GM18507 (cell line): ENCODE measurements at places on chromosomes 3 and 15.
A peak's percentile ranks its signal among the peaks of the same experiment; 100 is the strongest.

- DNase-seq, result no peak
Measured at GRCh38 chr15:58559904-58560588, 128.3 kb downstream of the LIPC start.

GRCh38 chr3:132753946-132754345 lies 31.7 kb upstream of the NPHP3 start:
- DNase-seq, result no peak

DNA sequence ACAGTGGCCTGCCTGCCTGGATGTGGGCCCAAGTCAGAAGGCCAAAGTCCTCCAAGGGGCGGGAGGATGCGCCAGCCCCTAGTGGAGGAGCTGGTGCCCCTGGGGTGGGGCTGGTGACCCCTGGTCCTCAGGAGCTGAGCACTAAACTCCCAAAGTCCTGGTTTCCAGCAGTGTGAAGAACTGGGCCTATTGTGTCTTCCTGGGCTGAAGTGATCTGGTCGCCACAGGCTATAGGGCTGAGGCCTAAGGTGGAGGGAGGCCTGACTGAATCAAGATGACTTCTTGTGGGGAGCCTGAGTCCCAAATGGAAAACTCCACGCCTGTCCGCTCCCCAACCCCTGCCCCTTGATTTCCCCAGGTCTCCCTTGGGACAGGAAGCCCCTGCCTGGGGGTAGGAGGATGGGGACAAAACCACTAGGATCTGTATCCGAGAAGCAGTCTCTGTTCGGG lies 753 bp upstream of the FES start:
- DNase-seq, result no peak

DNA sequence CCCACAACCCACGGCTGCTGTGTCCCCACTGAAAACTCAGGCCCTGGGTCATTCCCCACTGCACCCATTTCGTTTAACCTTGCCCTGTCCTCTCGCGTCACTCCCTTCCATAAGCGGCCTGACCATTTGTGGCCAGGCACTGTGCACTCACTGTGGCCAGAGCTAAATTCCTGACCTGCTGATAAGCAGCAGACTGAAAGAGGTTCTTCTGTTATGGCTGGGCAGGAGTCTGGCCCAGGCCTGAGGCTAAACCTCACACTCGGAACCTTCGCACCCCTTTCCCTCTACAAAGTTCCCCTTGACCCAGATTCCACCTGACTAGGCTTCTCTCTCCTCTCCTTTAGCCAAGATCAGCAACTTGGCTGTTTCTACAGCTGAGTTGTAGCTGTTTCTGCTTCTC lies 62.3 kb downstream of the ADAMTS17 start:
- DNase-seq, result no peak

GRCh38 chr3:110026421-110026820 lies 689.1 kb upstream of the DPPA4 start:
- DNase-seq, result no peak

DNA sequence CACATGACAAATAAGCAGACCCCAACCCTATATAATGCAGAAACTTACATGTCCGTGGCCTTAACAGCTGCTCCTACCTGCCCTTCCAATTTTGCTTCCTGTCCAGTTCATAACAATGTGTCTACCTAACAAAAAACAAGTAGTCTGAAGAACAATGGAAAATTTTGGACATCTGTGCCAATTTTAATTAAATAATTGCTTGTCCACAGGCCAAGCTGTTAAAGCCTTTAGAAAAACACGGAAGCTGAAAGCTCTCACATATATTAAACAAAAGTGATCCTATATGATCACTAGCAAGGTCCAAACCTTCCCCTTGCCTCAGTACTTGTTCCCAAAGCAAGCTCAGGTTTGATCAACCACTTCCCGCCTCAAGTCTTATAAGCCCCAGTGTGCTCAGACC lies 37.1 kb downstream of the MAGI1 start:
- no peak for DNase-seq

- DNase-seq, result no peak
Measured at GRCh38 chr15:95086531-95087252, 855.3 kb downstream of the MCTP2 start.

- DNase-seq, result no peak
Measured at GRCh38 chr3:24360957-24361356, 133.7 kb downstream of the THRB start.

- no peak for DNase-seq
Measured at GRCh38 chr15:50523851-50524251, 22.6 kb downstream of the USP50 start.

DNA sequence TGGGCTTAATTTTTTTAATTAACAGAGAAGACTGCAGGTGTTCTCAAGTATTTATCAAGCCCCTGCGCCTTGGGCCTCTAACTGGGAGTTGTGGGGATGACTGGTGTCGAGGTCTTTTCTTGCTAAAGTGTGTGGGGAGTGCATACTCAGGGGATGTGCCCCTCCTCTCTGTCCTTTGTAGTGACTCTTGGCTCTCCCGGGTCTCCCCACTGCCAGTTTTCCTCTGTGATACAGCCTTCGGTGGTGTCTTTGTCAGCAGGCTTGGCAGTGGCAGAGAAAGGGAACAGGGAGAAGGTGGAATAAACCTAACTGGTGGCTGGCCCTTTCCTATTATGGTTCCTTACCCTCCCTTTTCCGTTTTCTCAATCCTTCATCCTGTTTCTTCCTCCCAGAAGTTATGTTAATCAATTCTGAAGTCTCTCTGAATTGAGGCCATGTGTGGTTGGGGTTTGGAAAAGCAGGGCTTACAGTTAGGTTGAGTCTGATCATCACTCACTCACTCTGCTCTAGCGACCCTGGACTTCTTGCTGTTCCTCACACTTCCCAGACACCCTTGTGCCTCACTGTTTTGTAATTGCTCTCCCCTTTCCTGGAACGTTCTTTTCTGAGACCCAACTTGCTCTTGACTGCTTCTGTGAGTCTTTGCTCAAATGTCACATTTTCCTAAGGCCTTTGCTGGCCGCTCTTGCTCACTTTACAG lies 158.1 kb downstream of the PTPRG start:
- no peak for DNase-seq

- DNase-seq, result no peak
Measured at GRCh38 chr3:33648793-33649192, 69.3 kb downstream of the CLASP2 start.

GRCh38 chr3:177379045-177379444 lies 181.8 kb upstream of the TBL1XR1 start:
- DNase-seq, result no peak

- no peak for DNase-seq
Measured at GRCh38 chr3:177981576-177981975, 554.7 kb upstream of the KCNMB2 start.

DNA sequence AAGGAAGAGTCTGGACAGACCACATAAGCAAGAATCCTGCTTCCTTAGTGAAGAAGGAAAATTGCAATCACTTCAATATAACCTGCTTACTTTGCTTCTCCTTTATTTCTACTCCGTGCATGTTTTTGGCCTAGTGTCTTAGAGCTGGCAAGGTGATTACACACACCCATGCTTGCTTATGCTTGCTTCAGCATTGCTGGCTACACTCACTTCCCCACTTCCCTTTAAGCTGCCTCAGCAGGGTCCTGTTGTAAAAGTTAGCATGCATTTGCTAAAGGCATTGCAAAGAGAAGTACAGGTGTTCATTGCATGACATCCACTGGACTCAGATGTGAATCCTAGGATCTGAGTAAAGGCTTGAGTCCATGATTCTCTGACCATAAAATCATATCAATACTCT lies 47.5 kb upstream of the STT3B start:
- DNase-seq, result no peak

GRCh38 chr3:184914628-184915027 lies 102.7 kb downstream of the VPS8 start:
- DNase-seq, result no peak

DNA sequence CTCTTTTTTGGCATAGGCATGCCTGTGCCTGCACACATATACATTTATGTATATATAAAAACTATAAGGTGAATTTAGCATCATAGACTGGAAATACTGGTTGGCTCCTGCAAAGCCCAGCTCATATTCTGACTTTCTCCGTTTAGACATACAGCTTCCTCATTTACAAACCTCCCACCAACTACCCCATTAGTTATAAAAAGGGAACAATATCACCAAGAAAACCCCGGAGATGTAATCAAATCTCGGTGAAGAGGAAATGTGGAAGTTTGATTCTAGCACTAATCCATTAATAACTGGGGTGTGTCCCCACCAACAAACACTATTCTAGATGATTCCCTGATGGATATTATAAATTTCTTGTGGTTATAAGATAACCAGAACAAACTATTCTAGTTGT lies 517.7 kb upstream of the TBL1XR1 start:
- DNase-seq, result no peak

GRCh38 chr3:73575519-73575918 lies 49.2 kb downstream of the PDZRN3 start:
- DNase-seq, result no peak

- DNase-seq, result no peak
Measured at GRCh38 chr15:56901931-56902330, 16.5 kb upstream of the TCF12 start.

GRCh38 chr15:85927931-85928537 lies 133.3 kb upstream of the KLHL25 start:
- DNase-seq, result no peak

- DNase-seq, result no peak
Measured at GRCh38 chr15:79071901-79072300, 18.7 kb downstream of the RASGRF1 start.

- no peak for DNase-seq
Measured at GRCh38 chr15:29003191-29003839, 117.5 kb downstream of the APBA2 start.

- no peak for DNase-seq
Measured at GRCh38 chr15:84721371-84721770, 5.4 kb upstream of the SEC11A start.

DNA sequence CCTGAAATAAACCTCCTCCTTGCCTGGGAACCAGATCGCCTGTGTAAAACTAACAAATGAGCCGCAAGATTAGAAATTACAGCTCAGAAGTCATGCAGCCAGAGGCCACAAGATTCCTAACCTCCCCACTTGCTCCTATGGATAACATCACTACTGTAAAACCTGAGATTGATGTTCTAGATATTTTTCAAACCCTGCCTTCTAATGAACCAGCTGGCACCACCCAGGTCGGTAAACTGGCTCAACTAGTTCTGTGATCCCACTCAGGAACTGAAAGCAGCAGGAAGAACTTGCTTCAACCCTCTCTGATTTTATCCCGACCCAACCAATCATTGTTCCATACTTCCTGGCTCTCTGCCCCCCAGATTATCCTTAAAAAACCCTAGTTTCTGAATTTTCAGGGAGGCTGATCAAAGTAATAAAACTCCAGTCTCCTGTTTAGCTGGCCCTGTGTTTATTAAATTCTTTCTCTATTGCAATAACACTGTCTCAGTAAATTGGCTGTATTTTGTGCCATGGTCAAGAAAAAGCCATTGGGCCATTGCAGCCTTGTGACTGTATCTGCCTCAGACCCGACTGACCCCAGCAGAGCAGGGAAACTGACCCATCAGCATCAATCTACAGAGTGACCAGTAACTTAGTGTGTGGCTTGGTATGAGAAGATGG lies 98.9 kb downstream of the RPLP1 start:
- DNase-seq, result no peak

DNA sequence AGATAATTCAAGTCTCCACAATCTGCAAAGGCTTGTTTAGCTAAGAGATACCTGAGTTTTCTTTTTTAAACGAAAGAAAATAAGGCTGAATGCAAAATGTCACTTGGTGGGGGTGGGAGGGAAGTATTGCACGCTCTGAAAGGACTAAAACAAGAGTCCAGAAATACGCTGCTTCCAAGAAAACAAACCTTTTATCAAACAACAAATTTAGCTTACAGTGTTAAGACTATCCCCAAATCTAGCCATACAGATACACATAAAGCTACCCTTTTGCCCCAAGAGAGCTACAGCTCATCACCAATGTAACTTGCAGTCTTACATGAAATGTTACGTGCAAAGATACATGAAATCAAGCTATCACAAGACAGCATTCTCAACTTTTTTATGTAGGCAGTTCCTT lies 522.5 kb downstream of the FOXP1 start:
- DNase-seq, result no peak

- DNase-seq, result peak; percentile 90
Measured at GRCh38 chr3:53255775-53256703, at the start of gene TKT. Gene TKT, minus strand, starts transcription at chr3:53256022. Its CDS starts 80 bp downstream, at chr3:53255942.

DNA sequence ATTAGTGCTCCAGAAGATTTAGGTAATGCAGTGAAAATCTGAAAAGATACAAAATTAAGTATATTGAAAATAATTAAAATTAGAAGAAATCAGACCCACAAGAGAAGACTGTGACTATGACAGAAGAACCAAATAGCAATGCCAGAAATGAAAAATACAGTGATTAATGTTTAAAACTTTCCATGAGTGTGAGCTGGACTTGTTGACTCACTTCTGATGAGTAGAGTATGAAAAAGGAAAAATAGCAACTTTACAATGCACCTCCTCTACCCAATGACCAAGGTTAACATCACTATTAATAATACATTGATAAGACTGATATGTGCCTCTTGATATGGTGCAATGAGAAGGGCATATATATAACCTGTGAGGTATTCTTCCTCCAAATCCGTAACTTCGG lies 39.3 kb upstream of the SLC22A13 start:
- DNase-seq, result no peak

DNA sequence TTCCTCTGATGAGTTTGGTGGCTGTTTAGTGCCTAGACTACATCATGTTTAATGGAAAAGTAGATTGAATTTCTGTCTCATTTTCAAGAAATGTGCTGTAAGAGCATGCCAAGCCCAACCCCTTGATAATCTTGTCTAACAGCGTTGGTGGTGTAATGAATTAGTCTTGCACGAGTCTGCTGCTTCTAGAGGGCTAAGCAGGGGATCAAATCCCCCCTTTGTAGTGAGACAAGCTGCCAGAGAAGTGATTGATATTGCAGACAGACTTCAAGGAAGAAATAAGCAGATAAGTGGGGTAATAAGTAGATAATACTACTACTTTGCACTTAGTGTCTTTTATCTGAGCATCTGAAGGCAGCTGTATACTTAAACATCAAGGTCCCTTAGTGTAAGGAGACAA lies 141.4 kb downstream of the TP63 start:
- DNase-seq, result no peak

- DNase-seq, result no peak
Measured at GRCh38 chr15:56806148-56806536, 72.8 kb upstream of the ZNF280D start.

GRCh38 chr3:188722963-188723362 lies 448.8 kb upstream of the TPRG1 start:
- no peak for DNase-seq

- peak; percentile 60 for DNase-seq
Measured at GRCh38 chr15:41904541-41905005, 10.7 kb upstream of the SPTBN5 start.

- no peak for DNase-seq
Measured at GRCh38 chr3:49339581-49339940, 292 bp downstream of the USP4 start.
